ENCODE measurements at places on chromosomes 1 and 21. TPM values are rescaled to one million over a fixed set of nuclear protein-coding genes. Genes with fewer than 3 reads are reported as not detected.

Gene HYI
- 63.2 TPM for total RNA-seq

Gene SERTAD4
- 0.15 TPM for total RNA-seq

Gene NES
- total RNA-seq: 35.0 TPM

Gene ICOSLG
- under 0.01 TPM for total RNA-seq

Gene PALMD
- not detected for total RNA-seq

Data from bronchus fibroblast of lung (primary cell).